Brain (organoid and tissue), 16 donors: ENCODE measurements at places on chromosomes 2 and 18. TPM values are rescaled to one million over a fixed set of nuclear protein-coding genes. Genes with fewer than 3 reads are reported as not detected.

PER2 gene
- polyA plus RNA-seq, result 5.6 TPM

HMSD gene
- polyA plus RNA-seq, result 5.3 TPM

GALNT1 gene
- polyA plus RNA-seq, result 7.8 TPM

ST6GAL2 gene
- polyA plus RNA-seq, result 4.3 TPM

ALPP gene
- not detected for polyA plus RNA-seq

FEV gene
- 5.9 TPM for polyA plus RNA-seq
